Activated T-helper 1 cell treated with anti-CD3 and anti-CD28 coated beads, Interleukin-12 subunit alpha, Interleukin-12 subunit beta, Interleukin-2, Interleukin-4 antibody, amounts not matched to agents 30 ng/mL and 10 ng/mL and 1 ng/mL, durations not matched to agents 14 hours and 24 hours and 36 hours (primary cell): ENCODE measurements at places on chromosomes 6 and 20. TPM values are rescaled to one million over a fixed set of nuclear protein-coding genes. Genes with fewer than 3 reads are reported as not detected.

DNA sequence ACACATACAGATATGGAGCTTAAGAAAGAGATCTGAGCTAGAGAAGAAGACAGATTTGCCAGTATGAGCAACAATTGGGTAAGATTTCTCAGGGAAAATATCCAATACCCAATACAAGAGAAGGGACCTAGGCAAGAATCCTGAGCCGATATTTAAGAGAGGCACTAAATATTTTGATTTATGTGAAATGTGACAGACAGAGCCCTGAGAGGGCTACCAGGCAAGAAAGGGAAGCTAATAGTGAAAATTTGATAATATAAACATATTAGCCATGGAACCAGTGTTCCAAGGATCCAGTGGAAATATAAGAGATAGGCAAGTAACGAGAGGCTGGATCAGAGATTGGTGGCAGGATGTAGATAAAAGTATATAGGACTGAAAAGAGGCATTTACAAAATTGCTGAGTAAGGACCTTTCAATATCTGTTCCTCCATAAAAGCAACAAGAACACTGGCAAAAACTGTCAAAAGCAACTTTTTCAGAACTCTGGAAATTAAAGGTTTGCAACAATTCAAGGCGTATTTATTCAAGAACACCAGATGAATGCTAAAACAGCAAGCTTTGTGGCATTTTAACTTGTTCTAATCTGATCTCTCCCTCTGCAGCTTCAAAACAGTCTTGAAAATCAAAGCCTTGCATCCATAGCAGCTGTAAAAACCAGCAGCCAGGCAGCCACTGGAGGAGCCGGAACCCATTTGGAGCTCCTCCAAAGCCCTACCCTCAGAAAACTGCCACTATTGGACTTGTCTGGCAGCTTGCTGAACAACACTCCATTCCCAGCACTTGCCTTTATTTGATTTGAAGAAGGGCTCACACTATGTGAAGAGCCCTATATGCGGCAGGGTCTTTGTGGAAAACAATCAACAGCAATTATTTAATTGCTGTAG, 58.8 kb downstream of the REV3L start:
- no peak for DNase-seq

DNA sequence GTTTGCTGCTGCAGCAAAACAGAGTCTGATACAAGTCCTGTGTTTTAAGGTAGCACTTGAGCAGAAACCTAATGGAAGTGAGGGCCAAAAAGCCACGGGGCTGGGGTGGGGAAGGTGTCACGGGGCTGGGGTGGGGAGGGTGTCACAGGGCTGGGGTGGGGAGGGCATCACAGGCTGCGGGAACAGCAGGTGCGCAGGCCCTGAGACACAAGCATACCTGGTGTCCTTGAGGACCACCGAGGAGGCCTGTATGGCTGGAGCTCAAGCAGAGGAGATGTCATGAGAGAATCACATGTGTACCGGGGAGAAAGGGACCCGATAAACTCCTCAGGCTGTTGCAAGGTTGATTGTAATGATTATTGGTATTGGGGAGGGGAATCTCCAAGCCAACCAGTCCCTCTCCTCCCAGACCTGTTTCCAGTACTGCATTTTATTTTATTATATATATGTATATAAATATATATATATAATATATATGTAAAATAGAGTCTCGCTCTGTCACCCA, 13.6 kb upstream of the SPO11 start:
- no peak for DNase-seq

GRCh38 chr6:111274593-111275217, 187.4 kb downstream of the SLC16A10 start:
- DNase-seq = no peak

- no peak for DNase-seq
Measured at GRCh38 chr6:67757465-67758033, 877.5 kb upstream of the ADGRB3 start.

GRCh38 chr6:109314313-109314712, 68.0 kb downstream of the CD164 start:
- no peak for DNase-seq

DNA sequence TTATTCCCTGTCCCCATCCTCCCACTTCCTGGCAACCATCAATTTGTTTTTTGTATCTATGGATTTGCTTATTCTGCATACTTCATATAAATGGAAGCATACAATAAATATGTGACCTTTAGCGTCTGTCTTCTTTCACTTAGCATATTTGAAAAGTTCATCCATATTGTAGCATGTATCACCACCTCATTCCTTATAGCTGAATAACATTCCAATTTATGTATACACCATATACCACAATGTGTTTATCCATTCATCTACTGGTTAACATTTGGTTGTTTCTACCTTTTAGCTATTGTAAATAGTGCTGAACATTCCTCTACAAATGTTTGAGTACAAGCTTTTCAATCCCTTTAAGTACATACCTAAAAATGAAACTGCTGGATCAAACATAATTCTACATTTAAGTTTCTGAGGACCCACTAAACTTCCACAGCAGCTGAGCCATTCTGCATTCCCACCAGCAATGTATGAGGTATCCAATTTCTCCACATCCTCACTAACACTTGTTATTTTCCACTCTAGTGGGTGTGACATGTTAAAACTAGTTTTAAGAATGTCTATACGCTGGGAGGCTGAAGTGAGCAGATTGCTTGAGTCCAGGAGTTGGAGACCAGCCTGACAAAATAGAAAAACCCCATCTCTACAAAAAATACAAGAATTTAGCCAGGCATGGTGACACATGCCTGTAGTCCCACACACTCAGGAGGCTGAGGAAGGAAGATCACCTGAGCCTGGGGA, 32.9 kb downstream of the NUDT3 start:
- DNase-seq = no peak

- no peak for DNase-seq
Measured at GRCh38 chr6:154752022-154752421, 18.8 kb downstream of the SCAF8 start.

CRISP3 gene
- not detected in 2 replicates for total RNA-seq

OR12D1 gene
- not detected in 2 replicates for total RNA-seq

MATN4 gene
- 2.0 and 2.1 TPM in 2 replicates for total RNA-seq

SLC32A1 gene
- total RNA-seq = not detected in 2 replicates

IL17F gene
- total RNA-seq = 0.27 TPM in 1 of 2 replicates, not detected in the other

SFTA2 gene
- not detected in 2 replicates for total RNA-seq

MYT1 gene
- not detected in 2 replicates for total RNA-seq

GSTA5 gene
- total RNA-seq = not detected in 2 replicates

PRSS35 gene
- not detected in 2 replicates for total RNA-seq

TIAM2 gene
- 90.4 and 95.6 TPM in 2 replicates for total RNA-seq
